ENCODE measurements at places on chromosomes 2 and 18.
A peak's percentile ranks its signal among the peaks of the same experiment; 100 is the strongest.

DNA sequence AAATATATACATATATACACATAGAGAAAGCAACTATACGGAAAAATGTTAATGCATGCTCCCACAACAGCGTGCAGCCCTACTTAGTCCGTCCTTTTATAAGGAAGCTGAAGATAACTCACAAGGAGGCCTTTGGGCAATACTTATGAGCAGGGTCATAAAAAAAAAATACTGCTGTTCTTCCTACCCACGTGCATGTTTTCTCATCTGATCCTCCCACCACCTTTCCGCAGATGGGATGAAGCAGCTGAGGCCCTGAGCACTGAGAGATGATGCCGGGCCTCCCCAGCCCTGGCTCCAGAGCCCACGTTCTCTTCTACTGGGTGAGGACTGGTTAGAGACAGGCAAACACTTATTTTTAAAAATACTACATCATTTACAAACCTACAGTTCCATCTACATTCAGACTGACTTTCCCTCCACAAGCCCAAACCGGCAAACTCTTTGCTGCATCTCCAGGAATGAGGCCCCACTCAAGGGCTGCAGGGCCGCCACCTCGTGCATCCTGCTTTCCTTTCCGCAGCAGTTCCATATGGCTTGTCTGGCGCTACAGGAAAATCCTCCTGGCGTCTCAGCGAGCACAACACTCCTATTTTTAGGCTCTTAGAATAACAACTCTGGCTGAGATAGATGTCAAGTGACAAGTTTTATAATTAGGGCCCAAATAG is 41.6 kb downstream of the TBC1D8 start:
- DNase-seq, result no peak

GRCh38 chr2:96541398-96542152 is 5.0 kb downstream of the ARID5A start:
- no peak for DNase-seq

GRCh38 chr18:61034580-61034979 is 298.6 kb upstream of the CDH20 start:
- no peak for DNase-seq

GRCh38 chr2:217617616-217618022 is 385.2 kb downstream of the TNS1 start:
- DNase-seq, result no peak

- no peak for DNase-seq
These were observed 181.0 kb downstream of the ZNF516 start for GRCh38 chr18:76314015-76314414.

DNA sequence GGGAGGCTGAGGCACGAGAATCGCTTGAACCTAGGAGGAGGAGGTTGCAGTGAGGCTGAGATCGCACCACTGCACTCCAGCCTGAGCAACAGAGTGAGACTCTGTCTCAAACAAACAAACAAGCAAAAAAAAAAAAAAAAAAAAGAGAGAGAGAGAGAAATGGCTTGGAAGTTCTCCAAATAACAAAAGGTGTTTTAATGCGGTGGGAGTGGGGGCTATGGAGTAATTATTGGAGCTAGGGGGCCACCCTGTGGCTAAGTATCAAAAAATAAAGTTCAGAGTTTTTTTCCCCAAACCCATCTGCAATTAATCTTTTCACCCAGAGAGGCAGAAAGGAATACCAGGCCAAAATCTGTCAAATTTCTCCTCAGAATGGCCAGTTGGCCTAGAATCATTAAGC is 23.0 kb upstream of the CEP68 start:
- DNase-seq, result peak; percentile 69

DNA sequence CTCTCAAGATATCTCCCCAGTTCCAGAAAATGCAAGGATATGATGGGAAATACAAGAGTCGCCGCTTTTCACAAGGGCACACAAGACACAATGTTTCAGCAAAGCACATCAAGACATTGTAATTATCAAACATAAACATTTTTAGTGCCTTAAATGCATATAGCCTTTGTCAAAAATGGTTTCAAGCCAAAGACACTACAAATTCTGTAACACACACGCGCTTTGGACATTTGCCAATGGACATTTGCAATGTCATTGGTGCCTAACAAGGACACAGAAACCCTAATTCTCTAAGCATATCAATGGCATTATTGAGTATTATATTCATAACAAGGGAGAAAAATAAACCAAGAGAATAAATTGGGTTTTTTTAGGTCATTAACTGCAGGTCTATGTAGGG is 16.1 kb downstream of the ADD2 start:
- DNase-seq, result no peak

DNA sequence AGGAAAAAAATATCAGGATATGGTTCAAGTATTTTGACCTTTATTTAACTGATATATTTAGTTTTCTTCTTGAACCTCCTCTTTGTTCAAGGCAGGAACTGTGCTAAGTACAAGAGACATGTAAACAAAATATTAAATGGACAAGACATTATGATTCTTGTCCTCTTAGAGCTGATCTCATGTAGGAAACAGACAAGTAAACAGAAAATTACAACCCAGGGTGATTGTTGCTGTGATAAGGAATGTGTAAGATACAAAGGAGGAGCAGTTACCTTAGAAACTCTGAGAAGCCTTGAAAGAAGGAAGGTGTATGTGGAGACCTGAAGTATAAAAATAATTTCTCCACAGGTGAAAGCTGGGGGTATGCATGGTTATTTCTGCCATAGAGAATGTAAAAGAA is 12.9 kb downstream of the RBM45 start:
- no peak for DNase-seq

DNA sequence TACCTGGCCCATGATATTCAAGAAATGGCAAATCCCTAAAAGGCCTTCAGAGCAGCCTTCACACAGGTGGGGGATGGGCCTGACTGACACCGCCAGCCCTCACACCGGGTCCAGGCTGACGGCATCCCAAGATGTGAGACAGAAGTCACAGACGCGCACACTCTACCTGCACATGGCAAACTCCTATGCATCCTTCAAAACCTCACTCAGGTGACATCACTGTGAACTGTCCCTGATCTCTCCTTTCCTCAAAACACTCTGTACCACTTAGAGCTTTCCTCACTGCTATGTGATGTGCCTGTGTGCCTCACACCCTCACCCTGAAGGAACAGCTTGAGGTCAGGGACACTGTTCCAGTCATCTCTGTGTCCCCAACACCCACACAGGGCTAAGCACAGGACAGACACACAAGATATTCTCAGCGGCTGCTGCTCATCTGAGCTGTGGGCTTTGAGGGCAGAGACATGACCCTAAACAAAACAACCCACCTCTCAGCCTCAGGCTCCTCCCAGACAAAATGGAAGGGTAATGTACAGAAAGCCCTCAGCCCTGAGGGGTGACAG is 27.5 kb downstream of the BIN1 start:
- DNase-seq, result no peak

- peak; percentile 19 for DNase-seq
These were observed 46.4 kb upstream of the SELENOI start for GRCh38 chr2:26299471-26300101.

- no peak for DNase-seq
These were observed 192.8 kb downstream of the AGPS start for GRCh38 chr2:177585234-177585863.

DNA sequence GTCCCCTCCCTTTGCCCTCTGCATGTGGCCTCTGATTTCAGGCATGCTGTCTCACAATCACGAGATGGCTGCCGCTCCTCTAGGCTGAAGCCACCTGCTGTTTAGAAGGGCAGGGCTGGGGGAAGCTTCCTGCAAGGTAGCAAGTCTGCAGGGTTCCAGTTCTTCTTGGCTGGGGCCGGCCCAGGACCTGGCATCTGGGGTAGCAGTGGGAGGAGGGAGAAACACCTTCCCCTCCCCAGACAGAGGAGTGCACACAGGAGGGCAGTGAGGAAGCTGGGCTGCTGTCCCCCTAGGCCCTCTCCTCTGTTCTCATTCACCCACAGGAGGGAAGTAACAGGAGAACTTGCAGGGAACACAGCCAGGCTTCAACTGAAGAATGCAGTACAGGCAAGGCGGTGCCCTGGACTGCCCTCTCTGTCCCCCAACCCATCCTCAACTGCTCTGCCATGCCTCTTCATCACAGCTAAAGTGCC is 345.9 kb upstream of the HS6ST1 start:
- DNase-seq, result no peak
